Left renal cortex interstitium (tissue), 4 donors: ENCODE measurements at places on chromosomes 6 and 20.
A peak's percentile ranks its signal among the peaks of the same experiment; 100 is the strongest.

DNA sequence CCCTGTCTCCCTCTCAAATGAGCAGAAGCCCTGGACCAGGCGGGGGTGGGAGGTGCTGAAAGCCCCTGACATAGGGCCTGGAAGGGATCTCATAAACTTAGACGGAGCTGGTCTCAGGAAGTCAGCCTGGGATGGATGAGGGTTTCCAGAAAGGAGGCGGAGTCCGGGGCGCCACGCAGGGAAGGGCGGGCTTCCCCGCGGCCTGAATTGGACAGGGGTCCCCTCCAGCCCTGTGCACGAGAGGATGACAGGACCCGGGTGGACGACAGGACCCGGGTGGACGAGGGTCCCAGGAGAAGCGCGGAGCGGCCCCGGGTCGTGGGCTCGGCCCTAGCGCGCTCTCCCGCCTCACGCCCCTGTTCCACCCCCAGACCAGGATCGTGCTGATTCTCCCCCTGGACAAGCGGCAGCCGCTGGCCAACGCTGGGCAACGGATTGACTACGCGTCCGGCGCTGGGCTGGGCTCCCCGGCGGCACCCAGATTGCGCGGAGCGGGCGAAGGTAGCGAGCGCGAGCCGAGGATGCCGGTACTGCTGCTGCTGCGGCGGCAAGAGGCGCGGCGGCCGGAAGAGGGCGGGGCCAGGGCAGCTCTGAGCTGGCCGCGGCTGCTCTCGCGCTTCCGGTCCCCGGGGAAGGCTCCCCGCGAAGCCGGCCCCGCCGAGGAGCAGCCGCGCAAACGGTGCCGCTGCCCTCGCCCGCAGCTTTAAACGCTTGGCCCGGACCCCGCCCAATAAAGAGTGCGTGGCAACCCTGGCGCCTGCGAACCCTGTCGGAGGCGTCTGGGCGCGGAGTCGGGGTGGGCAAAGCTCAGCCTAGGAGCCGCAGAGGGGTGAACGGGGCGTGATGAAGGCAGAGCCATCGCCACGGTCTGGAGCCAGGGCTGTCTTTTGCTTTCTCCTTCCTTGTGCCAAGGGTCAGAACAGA is 1.3 kb downstream of the C20orf144 start:
- no peak for DNase-seq

DNA sequence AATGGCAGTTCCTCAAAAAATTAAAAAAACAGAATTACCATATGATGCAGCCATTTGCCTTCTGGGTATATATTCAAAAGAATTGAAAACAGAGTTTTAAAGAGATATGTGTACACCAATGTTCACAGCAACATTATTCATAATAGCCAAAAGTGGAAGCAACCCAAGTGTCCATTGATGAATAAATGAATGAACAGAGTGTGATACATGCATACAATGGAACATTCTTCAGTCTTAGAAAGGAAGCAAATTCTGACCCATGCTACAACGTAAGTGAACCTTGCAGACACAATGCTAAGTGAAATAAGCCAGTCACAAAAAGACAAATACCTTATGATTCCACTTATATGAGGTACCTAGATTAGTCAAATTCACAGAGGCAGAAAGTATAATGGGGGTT is 34.7 kb upstream of the YWHAB start:
- no peak for DNase-seq

DNA sequence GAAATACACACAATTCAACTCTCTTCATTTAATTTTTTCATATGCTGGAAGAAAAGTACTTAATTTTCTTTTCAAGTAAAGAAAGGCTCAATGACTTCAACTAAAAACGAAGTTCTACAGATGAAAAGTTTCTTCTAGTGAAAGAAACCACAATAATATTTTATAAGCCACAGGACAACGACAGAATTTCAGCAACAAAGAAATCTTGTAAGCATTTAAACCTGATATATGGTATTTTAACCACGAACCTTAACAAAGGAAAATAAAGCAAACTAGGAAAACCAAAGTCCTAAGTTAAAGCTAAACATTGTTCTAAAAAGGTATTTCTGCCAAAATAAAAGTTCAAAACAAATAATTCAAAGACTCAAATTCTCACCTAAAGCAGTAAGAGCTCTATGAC is 24.6 kb upstream of the DST start:
- no peak for DNase-seq

DNA sequence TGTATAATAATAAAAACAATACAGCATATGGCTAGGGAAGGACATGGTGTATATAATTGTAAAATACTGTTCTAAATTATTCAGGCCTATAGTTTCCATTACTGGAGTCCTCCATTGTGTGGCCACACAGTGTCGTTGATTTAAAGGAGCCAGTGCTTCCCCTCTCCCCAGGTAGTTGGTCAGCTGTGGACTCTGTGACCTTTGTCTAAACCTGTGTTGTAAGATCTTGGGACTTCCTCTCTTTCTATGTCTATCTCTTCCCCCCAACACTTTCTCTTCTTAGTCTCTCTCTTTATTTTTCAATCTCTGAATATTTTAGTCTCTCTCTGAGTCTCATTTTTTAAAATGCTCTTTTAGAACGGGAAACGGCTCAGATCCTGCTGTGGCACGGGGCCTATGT is 35.6 kb downstream of the BRPF3 start:
- no peak for DNase-seq

- DNase-seq = no peak
Measured at GRCh38 chr6:84601366-84601765, 163.0 kb downstream of the TBX18 start.

- DNase-seq = peak; percentile 28
Measured at GRCh38 chr6:20404641-20405032, 3.0 kb downstream of the E2F3 start.

- DNase-seq = no peak
Measured at GRCh38 chr6:160659562-160659961, 4.5 kb downstream of the LPA start.

- no peak for DNase-seq
Measured at GRCh38 chr6:167233490-167233889, 57.6 kb upstream of the UNC93A start.

GRCh38 chr20:63740070-63740626 is 572 bp downstream of the SLC2A4RG start:
- DNase-seq = peak; percentile 9

GRCh38 chr6:24032896-24033688 is 92.9 kb upstream of the NRSN1 start:
- DNase-seq = no peak

DNA sequence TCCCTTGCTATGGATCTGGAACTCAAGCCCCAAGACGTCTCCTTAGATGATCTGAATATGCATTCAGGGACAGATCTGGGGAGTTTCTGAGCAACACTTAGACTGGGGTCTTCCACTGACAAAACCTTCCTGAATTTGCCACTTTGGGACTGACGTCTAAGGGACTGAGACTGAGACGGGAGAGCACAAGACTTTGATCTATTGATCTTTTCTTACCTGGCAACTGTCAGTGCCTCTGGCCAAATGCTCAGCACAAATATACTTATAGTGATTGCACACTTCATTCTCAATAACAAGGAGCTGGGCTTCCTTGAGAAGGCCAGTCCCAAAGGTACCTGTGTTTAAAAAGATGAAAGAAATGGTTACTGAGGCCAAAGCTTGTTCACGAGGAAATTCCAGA is 131.8 kb downstream of the LPA start:
- no peak for DNase-seq

- no peak for DNase-seq
Measured at GRCh38 chr6:97440590-97441176, 157.7 kb upstream of the MMS22L start.

DNA sequence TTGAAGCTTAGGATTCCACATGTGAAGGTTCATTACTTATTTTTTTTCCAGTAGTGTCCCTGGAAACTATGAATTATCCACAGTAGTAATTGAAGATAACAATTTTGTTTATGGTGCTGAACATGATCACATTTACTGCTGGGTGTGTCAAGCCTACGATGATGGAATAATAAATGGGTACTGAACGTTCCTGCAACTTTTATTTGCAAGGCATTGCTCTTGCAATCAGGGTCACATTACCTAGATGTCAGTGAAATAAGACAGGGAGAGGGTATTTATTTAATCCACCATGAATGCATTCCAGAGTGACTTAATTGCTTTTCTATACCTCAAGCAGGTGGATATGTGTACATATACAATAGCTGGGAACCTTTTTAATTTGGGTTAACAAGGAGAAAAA is 27.0 kb upstream of the MLIP start:
- no peak for DNase-seq

DNA sequence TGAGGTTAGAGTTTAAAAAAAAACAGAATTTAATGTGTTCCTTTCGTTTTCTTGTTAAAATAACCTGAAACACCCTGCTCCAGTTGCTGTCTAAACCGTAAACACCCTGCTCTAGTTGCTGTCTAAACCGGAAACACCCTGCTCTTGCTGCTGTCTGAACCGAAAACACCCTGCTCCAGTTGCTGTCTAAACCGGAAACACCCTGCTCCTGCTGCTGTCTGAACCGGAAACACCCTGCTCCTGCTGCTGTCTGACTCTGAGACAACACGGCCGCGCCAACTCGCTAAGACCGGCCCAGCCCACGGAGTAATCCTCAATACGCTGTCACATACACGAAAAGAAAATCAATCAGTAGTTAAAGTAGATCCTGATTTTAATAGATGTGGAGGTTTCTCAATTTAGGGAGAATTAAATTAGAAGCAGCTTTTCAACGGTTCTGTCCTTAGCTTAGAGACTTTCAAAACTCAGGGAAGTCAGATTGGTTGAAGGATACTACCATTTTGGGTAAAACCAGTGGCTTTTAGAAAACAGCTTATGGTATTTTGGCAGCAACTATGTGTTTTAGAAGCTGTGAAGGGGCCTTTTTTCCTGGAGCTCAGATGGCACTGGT is 98.3 kb downstream of the RAMACL start:
- DNase-seq = no peak

GRCh38 chr6:13808801-13809200 is 5.6 kb downstream of the MCUR1 start:
- no peak for DNase-seq

GRCh38 chr6:56732517-56732916 is 89.8 kb upstream of the DST start:
- no peak for DNase-seq

DNA sequence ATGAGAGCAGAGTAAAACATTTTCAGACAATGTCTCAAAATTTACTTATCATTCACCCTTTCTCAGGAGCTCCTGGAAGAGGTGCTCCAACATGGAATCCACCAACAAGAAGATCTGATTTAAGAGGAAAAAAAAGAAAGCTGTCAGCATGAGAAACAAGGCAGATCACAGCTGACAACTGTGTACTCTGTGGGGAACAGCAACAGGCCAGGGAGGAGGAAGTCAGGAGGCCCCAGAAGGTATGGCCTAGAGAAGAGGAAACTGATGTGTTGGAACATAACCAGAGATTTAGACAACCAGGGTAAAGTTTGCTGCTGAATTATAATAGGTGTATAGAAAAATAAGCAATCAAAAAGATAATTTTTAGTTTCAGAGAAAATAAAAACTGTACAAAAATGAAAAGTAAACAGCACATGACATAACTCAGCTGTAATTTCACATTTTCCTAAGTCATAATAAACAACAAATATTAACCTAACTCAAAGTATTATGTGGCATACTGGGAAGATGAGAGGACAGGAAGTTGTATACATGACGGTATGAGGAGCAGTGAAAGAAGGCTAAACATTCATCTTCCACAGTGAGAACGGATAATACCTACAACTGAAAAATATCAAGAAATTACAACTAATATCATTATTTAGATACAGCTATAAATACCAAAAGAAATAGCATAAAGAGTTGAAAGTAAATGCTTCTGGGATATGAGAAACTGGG is 113.6 kb upstream of the EMILIN3 start:
- no peak for DNase-seq

- no peak for DNase-seq
Measured at GRCh38 chr6:35030099-35030498, 111.0 kb downstream of the TCP11 start.

DNA sequence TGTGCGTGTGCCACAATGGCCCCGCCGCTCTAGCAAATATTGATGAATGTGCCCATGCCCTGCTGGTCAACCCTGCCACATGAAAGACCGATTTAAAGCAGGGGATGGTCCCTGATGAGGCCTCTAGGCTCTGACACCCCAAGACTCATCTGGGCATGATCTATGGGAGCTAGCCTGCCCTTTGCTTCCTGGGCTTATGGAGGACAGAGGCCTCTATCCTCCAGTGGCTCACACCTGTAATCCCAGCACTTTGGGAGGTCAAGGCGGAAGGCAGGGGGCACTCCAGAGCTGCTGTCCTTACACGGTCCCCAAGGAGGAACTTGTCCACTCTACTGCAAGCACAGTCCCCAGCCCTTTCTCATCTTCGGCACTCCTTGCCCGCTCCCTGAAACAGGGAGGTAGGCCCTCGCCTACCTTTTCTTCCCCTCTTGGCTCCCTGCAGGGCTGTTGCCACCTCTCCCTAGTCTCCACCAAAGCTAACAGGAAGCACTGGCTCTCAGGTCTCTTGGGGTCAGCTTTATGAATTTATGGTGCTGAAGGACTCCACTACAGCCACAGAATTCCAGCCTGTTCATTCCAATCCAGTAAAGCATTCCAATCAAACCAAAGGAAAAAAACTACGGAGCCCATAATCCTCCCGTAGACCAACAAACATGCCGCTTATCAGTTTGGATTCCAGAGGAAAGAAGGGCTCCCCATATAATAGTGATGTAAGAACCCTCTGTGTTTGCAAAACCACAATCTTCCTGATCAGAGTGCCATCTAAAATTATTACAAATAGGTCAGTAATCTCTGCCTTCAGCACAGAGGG is 48.7 kb upstream of the FOXQ1 start:
- DNase-seq = no peak

DNA sequence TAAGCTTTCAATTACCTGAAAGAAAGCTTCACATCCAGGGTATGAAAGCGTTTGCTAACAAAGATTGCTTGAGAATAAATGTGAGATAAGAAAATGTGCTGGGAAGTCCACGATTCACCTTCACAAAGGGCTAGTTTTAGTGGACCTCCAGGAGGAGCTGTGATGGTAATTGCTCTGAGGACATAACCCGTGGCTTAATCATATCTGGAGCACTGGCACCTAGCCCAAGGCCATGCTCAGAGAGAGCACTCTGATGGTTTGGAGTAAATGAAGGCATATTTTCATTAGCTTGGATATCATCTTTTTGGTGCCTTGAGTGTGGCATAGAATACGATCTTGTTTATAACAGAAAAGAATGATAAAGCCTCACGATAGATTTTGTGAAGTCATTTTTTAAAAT is 46.9 kb upstream of the BACH2 start:
- DNase-seq = no peak

- DNase-seq = no peak
Measured at GRCh38 chr6:33700391-33701050, 11.0 kb downstream of the UQCC2 start.

DNA sequence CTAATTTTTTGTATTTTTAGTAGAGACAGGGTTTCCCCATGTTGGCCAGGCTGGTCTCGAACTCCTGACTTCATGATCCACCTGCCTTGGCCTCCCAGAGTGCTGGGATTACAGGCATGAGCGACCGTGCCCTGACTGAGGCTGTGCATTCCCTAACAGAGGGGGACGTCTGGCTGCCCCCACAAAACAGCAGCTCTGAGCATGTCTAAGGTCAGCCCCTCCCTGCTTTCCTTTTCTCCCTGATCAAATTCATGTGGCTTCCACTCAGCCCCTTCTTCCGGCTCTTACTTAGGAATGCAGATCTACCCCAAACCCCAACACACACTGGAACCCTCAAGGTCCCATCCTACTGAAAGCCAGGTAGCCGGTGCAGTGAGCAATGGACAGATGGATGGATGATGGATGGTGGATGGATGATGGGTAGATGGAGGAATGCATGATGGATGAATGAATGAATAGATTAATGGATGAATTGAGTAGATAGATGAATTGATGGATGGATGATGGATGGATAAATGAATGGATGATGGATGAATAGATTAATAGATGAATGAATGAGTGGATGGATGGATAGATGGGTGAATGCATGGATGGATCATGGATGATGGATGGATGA is 91.5 kb upstream of the BHLHE23 start:
- no peak for DNase-seq

GRCh38 chr6:146949425-146949824 is 254.8 kb upstream of the STXBP5 start:
- no peak for DNase-seq
